ENCODE measurements at places on chromosomes 5 and 9.
A peak's percentile ranks its signal among the peaks of the same experiment; 100 is the strongest.

- peak; percentile 74 for DNase-seq
Measured at GRCh38 chr5:109468737-109469420, 59.1 kb upstream of the PJA2 start.

- peak; percentile 29 for DNase-seq
Measured at GRCh38 chr9:34385561-34386230, 9.0 kb upstream of the MYORG start.

DNA sequence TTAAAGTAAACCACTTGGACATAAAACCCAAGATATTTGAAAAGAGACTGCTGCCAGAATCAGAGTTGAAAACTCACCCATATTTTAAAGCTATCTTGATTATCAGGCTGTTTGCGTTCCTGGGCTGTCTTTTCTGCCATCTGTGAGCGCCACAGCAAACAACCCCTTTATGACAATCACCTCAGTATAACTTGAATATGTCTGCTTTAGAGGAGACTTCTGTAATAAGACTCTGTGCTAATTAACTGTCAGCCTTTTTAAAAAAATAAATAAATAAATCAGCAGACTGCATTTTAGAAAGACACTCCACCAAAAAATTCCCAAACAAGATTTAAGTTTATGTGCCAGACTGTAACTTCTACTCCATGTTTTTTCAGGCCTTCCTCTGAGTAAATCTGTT is 375.7 kb upstream of the CCNH start:
- no peak for DNase-seq

DNA sequence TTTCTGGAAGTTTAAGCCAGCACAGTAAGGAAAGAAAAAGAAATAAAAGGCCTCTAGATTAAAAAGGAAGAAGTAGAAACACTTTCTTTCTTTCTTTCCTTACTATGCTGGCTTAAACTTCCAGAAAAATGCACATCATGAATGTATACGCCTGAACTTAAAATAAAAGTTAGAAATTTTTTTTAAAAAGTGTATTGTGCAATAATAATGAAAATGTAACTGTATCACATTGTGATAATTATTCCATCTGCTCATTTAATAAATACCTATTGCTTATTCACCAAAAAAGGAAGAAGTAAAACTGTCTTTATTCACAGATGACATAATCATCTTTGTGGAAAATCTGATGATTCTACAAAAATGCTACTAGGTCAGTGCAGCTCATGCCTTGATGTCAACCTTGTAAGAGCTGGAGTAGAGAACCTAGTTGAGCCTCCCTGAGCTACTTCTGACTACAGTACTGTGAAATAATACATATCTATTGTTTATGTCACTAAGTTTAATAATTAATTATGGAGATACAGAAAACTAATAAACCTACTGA is 49.4 kb downstream of the MCTP1 start:
- no peak for DNase-seq

- DNase-seq, result no peak
Measured at GRCh38 chr9:86763791-86764190, 183.5 kb downstream of the GAS1 start.
